ENCODE measurements at places on chromosomes 12 and 14. TPM values are rescaled to one million over a fixed set of nuclear protein-coding genes. Genes with fewer than 3 reads are reported as not detected.

GRCh38 chr14:92644171-92644969, 104.1 kb downstream of the LGMN start:
- DNase-seq, result peak; percentile 87

GRCh38 chr14:51488569-51489220, 163.0 kb upstream of the FRMD6 start:
- peak; percentile 94 for DNase-seq

DNA sequence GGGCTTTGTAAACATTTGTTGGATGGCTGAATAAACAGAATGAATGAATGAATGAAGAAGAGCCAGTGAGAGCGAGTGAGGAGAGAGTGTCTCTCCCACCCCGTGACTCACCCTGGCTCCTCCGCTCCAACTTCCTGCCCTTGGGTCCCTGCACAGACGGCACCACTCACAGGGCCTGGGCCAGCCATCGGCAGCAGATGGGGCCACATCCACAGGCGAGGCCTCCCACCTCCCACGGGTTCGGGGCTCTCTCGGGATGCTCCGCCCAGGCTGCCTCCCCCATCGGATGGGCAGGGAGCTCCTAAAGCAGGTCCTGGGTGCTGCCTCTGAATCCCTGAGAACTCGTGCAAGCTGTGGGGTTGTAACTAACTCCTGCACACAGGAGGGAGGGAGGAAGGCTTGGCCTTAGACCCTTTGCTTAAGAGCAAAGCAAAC, 41.3 kb downstream of the CCNK start:
- no peak for DNase-seq

DNA sequence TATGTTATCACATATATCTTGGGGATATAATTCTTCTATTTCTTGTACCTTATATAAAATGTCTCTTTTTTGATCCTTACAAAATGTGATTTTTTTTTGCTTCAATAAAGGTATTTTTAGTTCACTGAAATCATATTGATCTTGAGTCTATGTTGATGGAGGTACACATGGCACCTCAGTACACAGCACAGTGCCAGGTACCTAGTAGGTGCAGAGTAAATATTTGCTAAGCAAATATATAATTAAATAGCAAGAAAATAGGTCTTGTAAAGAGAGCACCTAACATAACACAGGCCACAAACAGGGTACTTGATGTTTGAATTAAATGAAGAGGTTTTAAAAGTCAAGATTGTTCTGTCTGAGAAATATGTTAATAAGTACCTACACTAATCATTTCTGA, 69.7 kb downstream of the CIT start:
- DNase-seq, result no peak

HRK gene
- 2.6 TPM for total RNA-seq

- no peak for DNase-seq
These were observed 4.4 kb downstream of the EDDM3B start for GRCh38 chr14:20772650-20773049.

All from MCF 10A (cell line).